Right atrium auricular region (tissue), 2 donors: ENCODE measurements at places on chromosomes 1 and 21.

- peak; percentile 91 for DNase-seq
Measured at GRCh38 chr1:32066489-32066873, 6.3 kb upstream of the TMEM39B start.

DNA sequence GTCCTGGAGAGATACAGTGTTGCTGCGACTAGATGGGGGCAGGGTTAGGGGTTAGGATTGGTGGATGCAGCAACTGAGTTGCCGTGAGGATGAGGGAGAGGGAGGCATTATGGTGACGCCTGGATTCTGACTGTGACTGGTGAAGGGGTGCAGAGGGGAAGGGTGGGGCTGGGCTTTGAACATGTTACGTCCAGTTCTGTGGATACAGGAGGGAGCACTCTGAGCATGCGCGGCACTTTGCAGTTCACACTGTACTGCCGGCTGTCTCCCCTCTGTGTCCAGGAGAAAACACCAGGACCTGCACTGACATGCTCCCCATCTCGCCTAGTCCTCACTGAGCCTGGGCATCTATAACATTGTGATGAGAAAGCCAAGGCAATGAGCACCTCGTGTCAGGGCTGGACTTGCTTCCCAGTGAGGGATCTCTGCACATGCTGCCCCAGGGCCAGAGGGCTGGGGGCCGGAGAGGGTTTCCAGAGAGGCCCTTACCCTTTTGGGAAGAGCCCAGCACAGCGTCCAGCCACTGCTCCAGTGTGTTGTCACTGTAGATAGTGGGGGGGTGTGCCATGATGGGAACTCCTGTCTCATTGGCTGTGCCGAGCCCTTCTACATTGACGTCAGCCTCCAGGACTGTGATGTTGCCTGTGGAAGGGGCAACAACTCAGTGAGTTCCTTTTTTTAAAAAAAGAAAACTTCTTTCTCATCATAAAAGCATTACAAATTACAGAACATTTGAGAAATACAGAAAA, 7.6 kb downstream of the FAM151A start:
- no peak for DNase-seq

- DNase-seq: no peak
Measured at GRCh38 chr1:6420454-6421042, 829 bp upstream of the HES2 start.

DNA sequence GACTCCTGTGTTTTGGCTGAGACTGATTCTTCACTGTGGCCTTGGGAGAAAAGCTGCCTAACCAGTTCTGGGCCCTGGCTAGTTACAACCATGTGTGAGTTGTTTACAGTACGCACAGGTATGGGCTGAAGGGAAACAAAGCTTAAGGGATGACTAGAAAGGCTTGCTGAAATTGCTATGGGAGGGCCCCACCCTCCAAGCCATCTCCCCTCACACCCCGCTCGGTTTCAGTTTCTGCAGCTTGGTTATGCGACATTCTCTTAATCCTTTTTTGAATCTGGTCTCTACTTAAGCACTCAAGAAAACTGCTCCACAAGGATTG, 43.1 kb downstream of the PBX1 start:
- DNase-seq: no peak

DNA sequence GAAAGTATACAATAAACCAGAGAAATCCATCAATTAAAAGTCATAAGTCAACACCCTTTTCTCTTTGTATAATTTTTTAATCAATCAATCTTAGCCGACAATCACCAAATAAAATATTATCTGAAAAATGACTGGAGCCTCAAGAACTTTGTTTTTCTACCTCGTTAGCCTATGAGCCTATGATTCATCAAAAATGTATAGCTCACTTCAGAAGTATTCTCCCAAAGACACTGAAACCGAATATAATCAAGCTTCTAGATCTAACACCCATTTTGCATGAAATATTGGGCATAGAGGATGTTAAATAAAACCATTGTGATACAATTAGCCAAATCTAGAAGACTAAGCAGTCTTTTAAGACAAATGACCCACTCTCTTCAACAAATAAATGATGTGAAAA, 17.8 kb upstream of the RSBN1 start:
- DNase-seq: no peak
